ENCODE measurements at places on chromosomes 5 and 9. TPM values are rescaled to one million over a fixed set of nuclear protein-coding genes. Genes with fewer than 3 reads are reported as not detected.
A peak's percentile ranks its signal among the peaks of the same experiment; 100 is the strongest.

DNA sequence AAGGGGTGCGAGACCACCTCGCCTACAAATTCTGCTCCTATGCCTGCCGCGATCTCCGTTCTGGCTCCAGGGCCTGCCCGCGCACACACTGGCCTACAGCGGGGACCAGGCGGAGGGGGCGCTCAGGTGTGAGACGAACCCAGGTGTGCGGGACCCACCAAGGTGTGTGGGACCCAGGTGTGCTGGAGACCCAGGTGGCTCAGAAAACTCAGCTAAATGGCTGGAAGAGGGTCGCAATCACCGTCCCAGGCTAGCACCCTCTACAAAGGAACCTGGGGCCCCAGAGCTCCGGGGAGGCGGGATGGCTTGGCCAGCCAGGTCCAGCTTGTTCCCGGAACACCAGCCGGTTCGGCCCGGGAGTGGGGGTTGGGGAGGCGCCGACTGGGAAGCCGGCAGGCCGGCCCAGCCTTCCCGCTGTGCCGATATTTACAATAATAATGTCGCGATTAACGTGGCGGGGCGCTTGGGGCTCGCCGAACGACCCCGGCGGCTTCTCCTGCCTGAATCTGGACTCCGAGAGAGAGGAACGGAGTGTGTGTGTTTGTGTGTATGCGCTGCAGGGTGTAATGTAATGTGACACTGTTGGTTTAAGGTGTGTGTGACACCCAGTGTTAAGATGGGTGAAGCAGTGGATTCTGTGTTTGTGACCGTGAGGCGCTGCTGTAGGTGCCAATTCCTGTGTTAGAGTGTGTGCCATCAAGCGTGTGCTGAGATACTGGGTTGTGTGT, 1.4 kb downstream of the PCDH1 start:
- no peak for DNase-seq

- DNase-seq = no peak
These were observed 180.6 kb downstream of the SNCAIP start for GRCh38 chr5:122492675-122493074.

DNA sequence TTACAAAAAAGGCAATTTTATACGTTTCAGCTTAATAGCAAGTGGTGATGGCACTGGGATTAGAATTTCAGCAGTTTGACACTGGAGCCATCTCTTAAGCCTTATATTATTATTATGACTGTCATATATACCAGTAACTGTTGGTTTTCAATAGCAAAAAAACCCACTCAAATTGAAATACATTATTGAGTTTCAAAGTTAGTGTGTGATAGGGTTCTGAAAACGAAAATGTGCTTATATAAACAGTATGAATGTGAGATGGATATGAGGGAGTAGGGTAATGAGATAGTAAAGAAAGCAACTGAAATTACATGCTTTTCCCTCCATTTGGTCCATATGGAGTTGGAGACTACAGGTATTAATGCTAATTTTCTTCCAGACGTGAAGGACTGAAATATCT, 68.6 kb upstream of the ACTBL2 start:
- no peak for DNase-seq

DNA sequence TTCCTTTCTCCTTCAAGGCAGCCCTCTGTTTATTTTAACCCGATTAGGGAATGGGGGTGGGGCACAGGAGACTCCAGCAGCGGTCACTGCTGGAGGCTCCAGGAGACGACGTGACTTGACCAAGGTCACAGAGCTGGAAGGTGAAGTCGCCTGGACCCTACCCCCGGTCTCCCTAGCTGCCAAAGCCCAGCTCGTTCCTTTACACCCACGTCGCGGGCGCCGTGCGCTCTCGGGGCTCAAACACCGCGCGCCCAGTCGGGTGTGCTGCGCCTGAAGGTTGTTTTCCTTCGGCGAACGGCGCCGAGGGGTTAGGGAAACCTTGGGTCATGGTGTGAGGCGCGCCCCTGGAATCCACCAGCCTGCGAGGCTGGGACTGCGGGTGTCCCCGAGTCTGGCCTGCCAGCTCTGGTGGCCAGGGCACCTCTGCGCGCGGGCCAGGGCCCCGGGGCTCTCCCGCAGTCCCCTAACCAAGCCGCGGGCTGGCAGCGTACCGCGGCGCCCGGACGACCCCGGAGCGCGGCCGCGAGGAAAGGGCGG, 747 bp upstream of the UNC5A start:
- DNase-seq = no peak

The FRRS1L gene
- 3.9 TPM for total RNA-seq

DNA sequence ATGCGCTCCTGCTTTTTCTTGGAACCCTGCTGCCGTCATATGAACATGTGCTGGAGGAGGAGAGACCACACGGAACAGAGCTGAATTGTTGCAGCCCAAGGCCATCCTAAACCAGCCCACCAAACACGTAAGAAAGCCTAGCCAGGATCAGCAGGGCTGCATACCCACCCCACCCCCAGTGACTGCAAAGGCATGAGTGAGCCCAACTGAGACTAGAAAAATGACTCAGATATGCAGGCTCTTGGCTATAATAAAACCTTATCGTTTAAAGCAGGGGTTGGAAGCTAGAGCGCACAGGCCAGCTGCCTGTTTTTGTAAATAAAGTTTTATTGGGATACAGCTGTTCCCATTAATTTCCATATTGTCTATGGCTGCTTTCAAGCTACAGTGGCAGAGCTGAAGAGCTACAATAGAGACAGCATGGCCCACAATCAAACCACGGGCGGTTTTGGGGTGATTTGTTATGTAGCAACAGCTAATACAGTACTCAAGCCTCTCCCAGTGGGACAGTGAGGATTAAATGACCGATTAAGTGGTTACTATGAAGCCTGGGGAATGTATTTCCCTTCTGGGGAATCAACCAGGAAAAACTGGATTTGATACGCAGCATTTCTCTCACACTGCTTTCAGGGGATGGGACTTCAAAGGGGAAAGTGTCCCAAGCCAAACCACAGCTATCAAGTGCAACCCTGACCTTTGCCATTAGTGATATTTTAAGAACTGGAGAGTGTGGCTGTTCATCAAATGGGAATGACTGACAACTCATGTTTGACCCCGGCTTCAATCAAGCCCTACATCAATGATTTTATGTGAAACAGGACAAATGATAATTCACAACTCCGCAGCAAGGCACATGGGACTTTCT, 6.3 kb downstream of the SHB start:
- DNase-seq = no peak

DNA sequence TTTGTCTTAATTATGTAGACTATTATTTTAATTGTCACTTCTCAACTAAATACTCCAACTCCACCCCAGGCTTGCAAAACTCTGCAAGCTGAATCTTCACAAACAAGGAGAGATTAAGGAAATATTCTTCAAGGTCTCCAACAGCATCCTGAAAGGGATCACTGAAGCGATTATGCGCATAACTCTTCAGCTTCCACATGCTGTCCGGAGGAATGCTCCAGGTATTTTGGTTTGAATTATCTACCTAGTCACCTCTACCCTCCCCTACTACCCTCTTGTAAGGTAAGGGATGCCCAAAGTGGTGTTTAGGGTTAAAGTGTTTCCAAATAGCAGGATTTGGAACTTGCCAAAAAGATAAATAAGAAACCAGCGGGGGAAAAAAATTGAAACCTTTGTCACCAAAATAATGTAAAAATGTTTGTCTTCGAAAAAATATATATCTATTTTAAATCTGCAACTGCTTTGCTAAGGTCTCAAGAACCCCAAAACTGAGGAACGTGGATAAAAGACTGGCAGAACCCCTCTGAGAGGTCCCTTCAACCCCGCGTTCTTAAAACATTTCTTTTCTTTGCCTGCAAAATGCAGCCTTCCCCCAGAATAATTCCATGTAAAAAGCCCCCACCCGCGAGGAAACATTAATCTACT, 11.6 kb downstream of the PTCH1 start:
- DNase-seq = no peak

- no peak for DNase-seq
These were observed 25.0 kb downstream of the TNFSF8 start for GRCh38 chr9:114905170-114905940.

GRCh38 chr5:2562036-2562435, 189.4 kb downstream of the IRX2 start:
- no peak for DNase-seq

- no peak for DNase-seq
These were observed 245.1 kb upstream of the ISL1 start for GRCh38 chr5:51138164-51138563.

- no peak for DNase-seq
These were observed 98.8 kb downstream of the CARTPT start for GRCh38 chr5:71817891-71818290.

The UBLCP1 gene
- total RNA-seq = 12.4 TPM

DNA sequence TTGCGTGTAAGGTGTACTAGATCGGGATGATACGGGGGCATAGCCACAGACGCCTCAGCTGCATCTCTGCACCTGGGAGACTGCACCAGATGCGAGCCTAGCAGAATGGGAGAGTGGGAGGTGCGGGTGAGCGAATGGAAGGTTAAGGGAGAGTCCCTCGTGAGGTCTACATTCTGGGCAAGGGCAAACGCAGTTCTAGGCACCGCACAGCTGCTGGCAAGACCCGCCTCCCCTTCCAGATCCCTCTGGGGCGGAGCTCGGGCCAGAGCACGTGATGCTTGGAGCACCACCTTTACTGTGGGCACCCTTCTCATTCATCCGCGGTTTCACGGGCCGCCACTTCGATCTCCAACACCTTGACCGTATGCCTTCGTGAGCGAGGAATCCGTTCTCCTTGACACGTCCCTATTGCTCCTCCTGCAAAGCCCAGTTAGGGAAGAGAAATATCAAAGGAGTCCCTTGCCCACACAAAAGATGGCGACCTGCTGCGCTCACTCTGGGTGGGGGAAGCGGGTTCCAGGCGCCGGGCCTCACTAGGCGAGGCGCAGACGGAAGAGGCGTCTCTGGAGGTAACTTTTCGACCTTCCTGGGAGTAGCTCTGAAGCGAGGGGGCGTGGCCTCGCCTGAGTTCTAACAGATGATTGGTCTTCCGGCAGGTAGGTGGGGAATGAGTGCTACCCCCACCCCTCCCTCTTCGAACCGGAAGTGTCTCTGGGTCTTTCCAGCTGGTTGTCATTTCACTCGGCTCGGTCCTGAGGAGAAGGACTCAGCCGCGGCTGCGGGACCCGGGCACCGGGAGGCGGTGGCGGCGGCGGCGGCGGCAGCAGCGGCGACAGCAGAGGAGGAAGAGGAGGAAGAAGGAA, at the start of gene CPEB4:
TSS of gene CPEB4 (plus strand) at position 740 of the 863 bp plus-strand sequence. CDS start 1,385 bp downstream, outside the sequence.
- DNase-seq = peak; percentile 99

DNA sequence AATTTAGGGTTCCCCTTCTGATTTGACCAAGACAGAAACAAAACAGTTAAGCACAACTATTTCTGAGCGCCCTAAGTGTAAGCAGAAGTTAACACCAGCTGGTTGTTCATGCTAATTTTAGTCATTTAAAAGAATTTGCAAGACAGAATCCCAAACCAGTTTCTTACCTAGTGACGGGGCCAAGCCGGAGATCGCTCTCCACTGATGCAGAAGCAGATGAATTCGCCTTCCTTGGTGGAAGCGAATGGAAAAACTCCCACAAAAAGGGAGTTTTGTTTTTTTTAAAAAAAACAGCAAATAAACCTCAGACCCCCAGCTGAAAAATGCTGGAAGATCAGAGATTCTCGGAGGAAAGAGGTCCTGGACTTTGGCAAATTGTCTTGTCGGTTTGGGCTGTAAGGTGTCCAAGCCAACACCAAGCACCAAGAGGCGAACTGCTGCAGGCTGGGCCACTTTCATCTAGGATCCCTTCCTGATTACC, 47.4 kb upstream of the GLDC start:
- DNase-seq = no peak

The ADGRD2 gene
- not detected for total RNA-seq

The SPATA31C1 gene
- not detected for total RNA-seq

The GPR150 gene
- total RNA-seq = 3.0 TPM

The GABRG2 gene
- not detected for total RNA-seq

The PCDHB15 gene
- 6.5 TPM for total RNA-seq

- no peak for DNase-seq
These were observed 24.4 kb downstream of the ZCCHC7 start for GRCh38 chr9:37144762-37145161.

DNA sequence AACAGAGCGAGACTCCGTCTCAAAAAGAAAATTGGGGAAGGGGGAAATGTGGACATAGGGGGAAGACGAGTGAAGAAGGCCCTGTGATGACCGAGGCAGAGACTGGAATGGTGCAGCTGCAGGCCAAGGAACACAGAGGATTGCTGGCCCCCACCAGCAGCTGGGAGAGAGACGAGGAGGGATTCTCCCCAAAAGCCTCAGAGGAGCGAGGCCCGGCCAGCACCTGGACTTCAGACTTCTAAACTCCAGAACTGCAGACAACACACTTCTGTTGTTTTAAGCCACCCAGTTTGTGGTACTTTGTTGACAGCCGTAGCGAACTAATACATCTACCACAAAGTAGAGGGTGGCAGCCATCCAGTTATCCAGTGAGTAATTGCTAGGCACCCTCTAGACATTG, 124.6 kb downstream of the ATPSCKMT start:
- no peak for DNase-seq

Data from tibial nerve (tissue), 4 donors.